C1 segment of cervical spinal cord (tissue), 14 donors: ENCODE measurements at places on chromosomes 7 and 10.

GRCh38 chr7:51233374-51233773 is 83.2 kb downstream of the COBL start:
- DNase-seq, result no peak

DNA sequence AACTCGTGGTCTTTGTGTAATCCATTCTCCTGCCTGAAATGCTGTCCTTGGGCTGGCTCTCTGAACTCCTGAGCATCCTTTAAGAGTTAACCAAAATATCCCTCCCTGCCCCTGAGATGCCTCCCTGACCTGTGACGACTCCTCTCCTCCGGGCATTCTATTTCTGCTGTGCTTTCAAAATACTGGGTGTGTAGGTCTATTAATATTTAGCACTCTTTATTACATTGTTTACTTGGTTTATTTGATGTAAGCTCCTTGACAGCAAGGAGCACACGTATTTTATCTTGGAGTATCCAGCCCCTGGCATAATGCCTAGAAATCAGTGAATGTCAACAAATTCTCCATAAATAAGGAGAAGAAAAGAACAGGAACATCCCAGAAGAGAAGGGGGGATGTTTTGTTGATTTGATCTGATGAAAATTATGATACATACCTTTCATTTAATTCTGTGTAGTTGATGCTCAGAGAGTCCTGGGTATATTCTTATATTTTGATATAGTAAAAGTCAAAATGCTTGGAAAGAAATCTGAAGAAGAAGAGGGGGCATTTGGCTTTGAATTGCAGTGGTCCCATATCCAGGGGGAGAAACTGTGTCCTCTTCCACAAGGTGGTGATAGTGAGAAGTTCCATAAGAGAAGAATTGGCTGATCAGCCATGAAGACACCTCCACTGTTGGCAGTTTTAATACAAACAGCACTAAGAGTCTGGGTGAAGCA is 107.7 kb upstream of the MPP7 start:
- no peak for DNase-seq

DNA sequence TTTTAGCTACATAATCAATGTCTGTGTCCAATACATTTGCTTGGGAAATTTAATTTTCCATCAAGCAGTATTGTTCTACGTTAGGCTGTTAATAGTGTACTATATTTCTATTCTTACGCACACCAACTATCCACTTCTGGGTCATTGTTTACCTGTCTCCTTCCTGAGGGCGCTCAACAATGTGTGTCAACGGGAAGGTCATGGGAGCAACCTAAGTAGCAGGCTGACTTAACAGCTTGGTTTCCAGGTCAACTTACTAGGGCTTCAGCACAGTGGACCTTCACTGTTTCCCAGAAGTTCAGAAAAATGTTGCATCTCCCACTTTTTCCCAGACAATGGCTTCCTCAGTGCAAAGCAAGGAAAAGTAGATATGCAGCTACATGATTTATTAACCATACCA is 13.7 kb downstream of the THSD7A start:
- DNase-seq, result no peak

- DNase-seq, result peak; percentile 96
Measured at GRCh38 chr10:84328418-84329195, at the start of gene CCSER2. TSS of gene CCSER2 (plus strand) at chr10:84328589. CDS start at chr10:84371053, 42,464 bp downstream.

DNA sequence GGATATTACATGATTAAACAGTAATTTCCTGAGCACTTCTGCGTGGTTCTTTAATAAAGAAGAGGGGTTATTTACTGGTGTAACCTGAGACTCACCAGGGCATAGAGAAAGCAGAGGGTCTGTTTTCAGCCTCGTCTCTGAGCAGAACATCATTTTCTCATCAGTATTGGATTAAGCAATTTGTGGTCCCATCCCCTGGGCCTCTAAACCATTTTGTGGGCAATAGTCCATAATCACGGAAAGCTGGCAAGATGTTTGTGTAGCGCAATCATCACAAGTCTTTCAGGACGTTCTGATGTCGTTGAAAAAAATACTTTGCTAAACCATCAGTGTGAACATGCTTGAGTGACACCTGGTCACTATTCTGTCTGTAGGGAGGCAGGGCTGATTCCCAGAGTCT is 37.1 kb upstream of the SEC61G start:
- DNase-seq, result no peak

DNA sequence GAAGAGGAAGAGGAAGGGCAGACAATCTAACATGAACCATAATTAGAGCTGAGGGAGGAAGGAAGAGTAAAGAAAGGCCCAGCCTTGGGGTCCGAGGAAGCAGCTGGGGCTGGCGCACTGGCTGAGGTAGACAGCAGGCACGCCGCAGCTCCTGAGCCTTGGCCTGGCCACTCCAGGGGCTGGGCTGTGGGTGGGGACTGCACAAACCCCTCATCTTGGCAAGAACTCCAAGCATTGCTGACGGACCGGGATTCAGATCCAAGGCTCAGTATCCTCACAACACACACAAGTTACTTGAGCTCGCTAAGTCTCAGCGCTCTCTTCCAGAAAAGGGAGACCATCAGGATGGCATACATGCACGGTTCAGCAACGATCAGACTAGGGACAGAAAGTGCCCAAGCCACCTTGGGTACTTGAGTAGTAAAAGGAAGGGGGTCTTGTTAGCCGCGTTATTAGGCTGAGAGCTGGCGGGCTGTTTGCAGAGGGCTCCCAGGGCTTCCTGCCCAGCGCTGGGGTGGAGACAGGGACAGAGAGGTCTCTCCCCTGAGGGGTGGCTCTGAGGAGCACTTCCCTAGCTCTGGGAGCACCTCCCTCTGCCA is 4.5 kb downstream of the TNS3 start:
- no peak for DNase-seq

- no peak for DNase-seq
Measured at GRCh38 chr7:129830949-129831348, 121.8 kb downstream of the UBE2H start.

DNA sequence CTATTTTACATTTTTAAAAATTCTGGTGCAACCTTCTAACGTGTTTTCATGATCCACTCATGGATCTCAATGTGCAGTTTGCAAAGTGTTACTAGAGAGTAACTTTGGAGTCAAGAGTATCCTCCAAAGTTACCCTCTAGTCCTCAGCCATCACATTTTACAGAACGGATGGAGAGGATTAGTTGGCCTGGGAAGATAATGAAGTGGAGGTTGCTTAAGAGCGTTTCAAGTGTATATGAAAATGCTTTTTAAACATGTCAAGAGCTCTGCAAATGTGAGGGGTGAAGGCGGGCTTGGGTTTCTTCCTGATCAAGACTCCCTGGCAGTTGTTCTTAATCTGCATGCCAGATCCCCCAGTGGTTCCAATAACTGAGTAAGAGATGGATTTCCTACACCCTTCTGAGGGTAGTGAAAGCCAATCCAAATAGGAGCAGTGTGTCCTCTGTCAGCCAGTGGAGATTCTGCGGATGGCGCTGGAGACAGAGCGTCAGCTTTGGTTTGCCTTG is 299.4 kb upstream of the NPVF start:
- DNase-seq, result no peak

- no peak for DNase-seq
Measured at GRCh38 chr7:84847038-84847437, 339.8 kb downstream of the SEMA3D start.

- DNase-seq, result no peak
Measured at GRCh38 chr7:73526896-73527821, 5.1 kb upstream of the BAZ1B start.

- no peak for DNase-seq
Measured at GRCh38 chr10:14439451-14440259, 108.9 kb upstream of the FRMD4A start.

DNA sequence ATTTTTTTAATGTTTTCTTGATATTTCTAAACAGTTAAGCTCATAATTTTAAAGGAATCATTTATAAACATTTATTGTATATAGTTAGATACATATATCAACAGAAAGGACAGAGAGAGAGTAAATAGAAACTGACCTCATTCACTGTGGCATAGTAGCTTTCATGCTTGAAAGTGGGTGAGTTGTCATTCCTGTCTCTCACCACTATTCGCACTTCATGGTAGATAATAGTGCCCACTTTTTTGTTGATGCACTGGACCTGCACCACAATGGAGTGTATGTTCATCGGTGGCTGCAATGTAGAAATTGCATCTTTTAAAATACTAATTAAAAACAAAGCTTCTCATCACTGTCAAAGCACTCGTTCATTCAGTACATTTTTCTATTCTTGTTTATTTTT is 432.0 kb downstream of the PCDH15 start:
- DNase-seq, result no peak

- no peak for DNase-seq
Measured at GRCh38 chr10:117363028-117363427, 12.2 kb downstream of the PDZD8 start.

GRCh38 chr7:7114575-7115291 is 67.6 kb upstream of the C1GALT1 start:
- no peak for DNase-seq

DNA sequence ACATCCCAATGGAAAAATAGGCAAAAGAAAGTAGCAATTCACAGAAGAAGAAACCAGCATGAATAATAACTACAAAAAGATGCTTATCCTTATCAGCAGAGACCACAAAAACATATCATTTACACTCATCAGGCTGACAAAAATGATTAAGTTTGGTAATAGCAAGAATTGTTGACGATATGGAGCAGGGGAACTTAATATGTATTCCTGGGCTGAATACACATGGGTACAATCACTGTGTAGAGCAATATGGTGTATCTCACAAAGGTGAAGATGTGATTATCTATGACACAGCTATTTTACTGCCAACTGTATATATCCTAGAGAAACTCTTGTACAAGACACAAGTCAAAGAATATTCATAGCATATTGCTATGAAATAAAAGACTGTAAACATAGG is 141.8 kb upstream of the NOBOX start:
- DNase-seq, result no peak
